ENCODE measurements at places on chromosomes 16 and 17. TPM values are rescaled to one million over a fixed set of nuclear protein-coding genes. Genes with fewer than 3 reads are reported as not detected.

The CRAMP1 gene
- total RNA-seq = 13.2 TPM

The CALB2 gene
- 4.7 TPM for total RNA-seq

The TP53TG3C gene
- total RNA-seq = not detected

The KRTAP4-5 gene
- not detected for total RNA-seq

The CD300E gene
- not detected for total RNA-seq

The TRIM25 gene
- 66.0 TPM for total RNA-seq

The NT5M gene
- 8.6 TPM for total RNA-seq

The EVPLL gene
- total RNA-seq = not detected

The HSF4 gene
- total RNA-seq = 15.9 TPM

The TEX19 gene
- 0.41 TPM for total RNA-seq

The CDRT15L2 gene
- total RNA-seq = not detected

The SRRM2 gene
- 471 TPM for total RNA-seq

The DBNDD1 gene
- 61.3 TPM for total RNA-seq

The HOXB6 gene
- total RNA-seq = 3.3 TPM

The ABCC3 gene
- total RNA-seq = 97.9 TPM

The NSMCE1 gene
- 56.0 TPM for total RNA-seq

The SLC22A31 gene
- total RNA-seq = 1.2 TPM

The PPP1R9B gene
- 57.5 TPM for total RNA-seq

The GCGR gene
- 0.35 TPM for total RNA-seq

The CWC25 gene
- 20.9 TPM for total RNA-seq

The C16orf46 gene
- total RNA-seq = 0.87 TPM

The DHRS7C gene
- total RNA-seq = not detected

The WNT9B gene
- not detected for total RNA-seq
